HCEC 1CT (cell line): ENCODE measurements at places on chromosomes 5 and 9.

- DNase-seq: no peak
Observed at GRCh38 chr5:127375544-127376091, 85.0 kb downstream of the MEGF10 start.

DNA sequence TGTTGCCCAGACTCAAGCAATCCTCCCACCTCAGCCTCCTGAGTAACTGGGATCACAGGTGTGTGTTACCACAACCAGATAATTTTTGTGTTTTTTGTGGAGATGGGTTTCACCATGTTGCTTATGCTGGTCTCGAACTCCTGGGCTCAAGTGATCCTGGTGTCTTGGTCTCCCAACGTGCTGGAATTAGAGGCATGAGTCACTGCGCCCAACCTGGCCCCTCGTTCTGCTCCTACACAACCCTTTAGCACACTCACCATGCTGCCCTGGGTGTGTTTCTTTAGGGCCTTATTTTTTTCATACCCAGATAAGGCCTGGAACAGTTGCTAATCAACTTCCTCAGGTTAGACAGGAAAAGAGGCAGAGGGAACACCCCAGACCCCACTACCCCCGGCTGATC lies 2.6 kb downstream of the PDZD2 start:
- DNase-seq: no peak

DNA sequence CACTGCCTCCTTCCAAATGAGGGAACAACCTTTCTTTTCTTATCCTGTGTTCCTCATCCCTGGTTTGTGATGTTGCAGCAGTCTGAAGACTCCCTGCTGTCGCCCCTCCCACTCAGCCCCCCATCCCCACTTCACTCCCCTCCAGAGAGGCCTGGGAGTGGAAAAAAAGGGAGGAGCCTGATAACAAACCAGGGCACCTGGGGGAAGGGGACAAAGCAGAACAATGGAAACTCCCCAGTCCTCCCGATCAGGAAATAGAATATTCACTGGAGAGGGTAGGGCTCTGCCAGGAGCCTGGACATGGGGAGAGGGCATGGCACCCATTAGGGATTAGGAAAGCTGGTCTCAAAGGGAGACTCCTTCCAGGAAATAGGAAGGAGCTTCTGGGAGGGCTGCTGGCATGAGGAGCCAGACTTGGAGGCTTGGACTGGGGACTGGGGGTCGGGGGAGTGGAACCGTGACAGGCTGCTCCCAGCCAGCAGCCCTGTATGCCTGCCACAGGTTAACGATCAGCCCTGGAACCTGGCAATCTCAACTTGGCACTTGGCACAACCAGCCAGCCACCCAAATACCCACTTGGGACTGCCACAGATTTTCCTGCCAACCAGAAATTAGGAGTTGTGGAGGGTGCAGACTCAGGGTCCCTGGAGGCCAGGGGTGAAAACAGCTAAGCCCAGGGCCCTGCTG lies 20.0 kb downstream of the PCDH1 start:
- no peak for DNase-seq

GRCh38 chr9:30982301-30982700 lies 1402.1 kb upstream of the ACO1 start:
- DNase-seq: no peak

GRCh38 chr5:117769877-117770276 lies 1195.3 kb upstream of the SEMA6A start:
- DNase-seq: no peak

- DNase-seq: peak; percentile 94
Observed at GRCh38 chr5:127813633-127814587, 110.7 kb downstream of the CCDC192 start.

DNA sequence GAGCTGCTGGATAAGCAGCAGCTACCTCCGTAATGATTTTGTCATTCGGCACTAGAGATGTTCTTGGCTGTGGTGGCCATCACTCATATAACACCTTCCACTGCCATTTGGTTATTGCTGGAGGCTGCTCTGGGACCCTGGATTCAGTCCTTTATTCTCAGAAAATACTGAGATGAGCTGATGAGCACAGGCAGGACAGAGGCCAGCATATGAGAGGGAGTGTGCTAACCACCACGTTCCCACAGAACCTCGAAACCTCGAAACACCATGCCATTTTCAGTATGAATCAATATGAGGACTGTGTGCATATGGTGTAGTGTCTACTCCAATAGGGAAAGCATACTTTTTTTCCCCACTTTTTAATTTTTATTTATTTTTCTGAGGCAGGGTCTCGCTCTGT lies 56.6 kb downstream of the ADAM19 start:
- DNase-seq: no peak

DNA sequence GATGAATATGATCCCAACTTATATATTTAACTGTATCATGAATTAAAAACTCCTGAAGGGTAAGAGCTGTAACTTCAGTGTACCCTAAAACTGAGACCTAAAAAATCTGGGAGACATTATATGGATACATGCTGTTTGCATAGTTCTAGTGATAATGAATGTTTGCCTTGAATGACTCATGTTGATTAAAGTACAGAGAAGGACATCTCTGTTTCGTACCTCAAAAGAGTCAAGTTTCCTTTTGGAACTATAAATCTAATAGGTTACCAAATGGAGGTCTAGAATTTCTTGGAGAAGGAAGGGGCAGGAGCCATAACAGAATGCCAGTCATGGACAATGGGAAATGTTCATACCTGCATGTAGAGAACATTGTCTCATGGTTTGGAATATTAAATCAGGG lies 168.1 kb downstream of the SNCAIP start:
- no peak for DNase-seq

GRCh38 chr5:167451076-167451475 lies 840.4 kb upstream of the WWC1 start:
- no peak for DNase-seq

GRCh38 chr9:101620452-101620851 lies 25.7 kb upstream of the PPP3R2 start:
- no peak for DNase-seq
